ENCODE measurements at places on chromosomes 4 and X.

DNA sequence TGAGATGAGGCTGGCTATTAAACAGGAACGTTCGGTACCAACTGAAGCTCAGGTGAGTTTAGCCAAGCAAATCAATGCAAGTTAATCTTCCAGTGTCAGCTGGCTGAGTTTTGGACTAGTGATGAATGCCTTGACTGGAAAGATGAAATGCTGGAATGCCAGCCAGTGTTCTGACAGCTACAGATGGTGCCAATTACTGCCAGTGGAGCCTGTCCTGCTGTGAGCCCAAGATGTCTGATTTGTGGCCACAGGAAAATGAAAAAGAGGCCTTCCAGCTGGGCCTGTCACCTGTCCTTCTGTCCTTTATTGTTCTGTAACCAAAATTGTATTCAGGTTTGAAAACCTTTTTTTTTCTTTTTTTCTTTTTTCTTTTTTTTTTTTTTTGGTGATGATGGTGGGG lies 223.1 kb downstream of the AFF2 start:
- no peak for DNase-seq

GRCh38 chr4:99264927-99265326 lies 25.9 kb downstream of the ADH1A start:
- no peak for DNase-seq

- DNase-seq = no peak
These were observed 43.8 kb upstream of the UGDH start for GRCh38 chr4:39571054-39571453.

GRCh38 chr4:169089004-169089403 lies 78.9 kb upstream of the CBR4 start:
- DNase-seq = no peak

- no peak for DNase-seq
These were observed 81.5 kb downstream of the COX18 start for GRCh38 chr4:72987741-72988729.

DNA sequence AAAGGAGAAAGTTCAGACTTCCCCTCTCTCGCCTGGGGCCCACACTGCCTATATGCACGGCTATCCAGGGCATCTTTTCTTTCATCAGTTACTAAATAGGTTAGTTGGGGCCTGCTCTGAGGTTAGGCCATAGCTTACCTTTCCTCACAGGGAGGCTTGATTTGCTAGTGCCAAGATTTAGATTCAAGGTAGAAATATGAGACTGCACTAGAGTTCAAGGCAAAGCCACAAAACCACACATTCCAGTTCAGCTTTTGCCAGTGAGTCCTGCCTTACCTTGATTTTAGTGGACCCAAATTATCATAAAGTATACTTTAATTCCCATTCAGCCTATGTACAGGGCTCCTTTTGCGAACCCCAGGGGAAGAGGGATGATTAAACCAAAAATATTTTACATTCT lies 762.8 kb downstream of the PDHA2 start:
- DNase-seq = no peak

- no peak for DNase-seq
These were observed 580.4 kb downstream of the ANKRD50 start for GRCh38 chr4:124132161-124132560.

- no peak for DNase-seq
These were observed 193.5 kb downstream of the PDGFC start for GRCh38 chr4:156778093-156778492.

DNA sequence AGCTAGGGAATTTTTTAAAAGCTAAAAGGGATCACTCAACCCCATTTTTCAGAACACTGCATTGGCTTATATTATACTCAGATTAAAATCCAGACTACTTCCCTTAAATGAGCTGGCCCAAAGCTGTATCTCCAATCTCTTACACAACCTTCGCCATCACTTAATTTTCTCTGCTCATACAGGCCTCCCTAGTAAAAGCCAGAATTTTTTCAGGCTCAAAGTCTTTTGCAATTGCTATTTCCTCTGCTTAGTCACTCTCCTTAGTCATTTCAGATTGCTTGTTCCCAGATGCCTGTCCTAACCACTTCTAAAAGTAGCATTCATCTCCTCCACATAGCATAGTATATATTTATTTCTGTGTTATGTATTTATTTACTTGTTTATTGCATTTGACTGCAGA lies 1587.9 kb upstream of the ADGRL3 start:
- no peak for DNase-seq

GRCh38 chrX:23756165-23756564 lies 13.1 kb upstream of the ACOT9 start:
- peak; percentile 62 for DNase-seq

DNA sequence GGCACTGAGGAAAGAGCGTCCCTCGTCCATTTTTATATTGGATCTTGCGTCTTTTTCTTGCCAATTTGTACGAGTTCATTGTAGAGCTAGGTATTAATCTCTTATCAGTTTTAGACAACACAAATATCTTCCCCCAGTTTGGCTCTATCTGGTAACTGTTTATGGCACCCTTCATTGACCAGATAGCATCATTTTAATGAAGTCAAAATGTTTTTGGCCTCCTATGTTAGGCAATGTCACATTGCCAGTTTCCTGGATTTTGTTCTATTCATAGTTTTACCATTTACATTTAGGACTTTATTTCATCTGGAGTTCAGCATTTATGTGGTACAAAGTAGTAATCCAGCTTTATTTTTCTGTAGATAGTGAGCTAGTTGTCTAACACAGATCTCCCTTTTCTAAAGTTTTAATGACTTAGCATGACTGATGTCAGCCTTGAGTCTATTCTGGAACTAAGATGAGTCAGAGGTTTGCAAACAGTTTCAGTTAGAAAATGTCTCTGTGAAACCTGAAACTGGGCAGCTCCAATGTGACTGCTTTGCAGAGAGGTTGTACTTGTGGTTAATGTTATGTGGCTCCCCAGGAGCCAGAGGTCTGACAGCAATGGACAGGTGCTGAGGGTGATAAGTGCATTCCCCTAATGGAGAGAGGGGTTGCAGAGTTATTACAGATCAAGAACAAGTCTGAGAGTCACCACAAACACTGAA lies 5.3 kb upstream of the STBD1 start:
- DNase-seq = no peak

DNA sequence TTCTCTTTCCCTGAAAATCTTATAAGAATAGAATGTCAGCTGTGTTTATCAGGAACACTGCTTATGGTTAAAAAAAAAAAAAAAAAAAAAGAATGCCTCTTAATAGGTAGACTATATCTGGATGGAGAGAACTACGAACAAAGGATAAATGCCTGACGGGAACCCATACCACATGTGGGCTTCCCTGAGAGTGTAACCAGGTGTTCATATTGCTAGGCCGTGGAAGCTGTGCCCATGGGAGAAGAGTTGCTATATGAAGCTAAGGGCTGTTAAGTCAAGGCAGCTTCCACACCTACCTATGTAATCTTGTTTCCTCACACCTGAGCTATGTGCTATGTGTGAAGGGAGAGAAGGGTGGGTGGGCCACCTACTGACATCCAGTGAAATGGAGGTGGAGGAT lies 27.3 kb downstream of the TMEM184C start:
- DNase-seq = no peak

GRCh38 chr4:4709736-4710135 lies 149.7 kb upstream of the MSX1 start:
- DNase-seq = no peak

Measured in omental fat pad (tissue), 4 donors.